Activated CD8-positive, alpha-beta memory T cell treated with anti-CD3 and anti-CD28 coated beads for 1 hour (primary cell): ENCODE measurements at places on chromosomes 5 and 9.

GRCh38 chr9:117757561-117758190 is 53.5 kb downstream of the TLR4 start:
- no peak for DNase-seq

- DNase-seq = no peak
These were observed 156.4 kb upstream of the ADRA1B start for GRCh38 chr5:159759791-159760290.

- no peak for DNase-seq
These were observed 44.1 kb downstream of the SPARC start for GRCh38 chr5:151642472-151643140.

DNA sequence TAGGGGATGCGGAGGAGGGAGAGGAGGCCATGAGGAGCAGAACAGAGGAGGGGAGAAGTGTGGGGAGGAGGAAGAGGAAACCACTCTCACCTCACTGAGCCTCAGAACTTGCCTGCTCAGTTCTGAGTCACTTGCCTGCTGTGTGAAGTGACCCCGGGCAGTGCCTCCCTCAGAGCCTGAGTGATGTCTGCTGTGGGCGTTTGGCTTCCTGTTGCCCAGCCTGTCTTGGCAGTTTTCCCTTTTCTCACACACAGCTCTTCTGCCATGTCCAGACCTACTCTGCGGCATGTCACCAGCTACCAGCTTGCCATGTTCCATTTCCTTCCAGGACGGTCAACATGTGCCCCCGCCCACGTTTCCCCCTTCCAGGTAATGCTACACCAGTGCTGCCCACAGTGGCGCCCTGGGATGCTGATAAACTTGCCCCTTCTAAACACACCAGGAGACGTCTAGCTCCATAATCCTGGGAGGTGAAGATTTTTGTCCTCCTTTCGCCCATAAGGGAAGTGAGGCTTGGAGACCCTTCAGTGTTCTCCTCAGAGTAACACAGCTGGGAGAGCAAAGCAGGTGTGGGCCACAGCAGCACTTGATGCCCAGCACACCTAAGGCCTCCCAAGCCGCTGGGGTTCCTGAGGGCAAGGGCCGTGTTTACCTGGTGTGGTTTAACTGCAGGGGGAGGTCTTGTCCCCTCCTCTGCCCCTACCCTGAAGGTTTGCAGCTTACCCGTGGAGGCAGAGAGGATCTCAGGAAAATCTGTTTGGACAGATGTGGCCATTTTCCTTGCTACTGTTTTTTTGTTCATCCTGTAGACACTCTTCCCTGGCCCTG is 63.8 kb upstream of the RNF130 start:
- DNase-seq = no peak

DNA sequence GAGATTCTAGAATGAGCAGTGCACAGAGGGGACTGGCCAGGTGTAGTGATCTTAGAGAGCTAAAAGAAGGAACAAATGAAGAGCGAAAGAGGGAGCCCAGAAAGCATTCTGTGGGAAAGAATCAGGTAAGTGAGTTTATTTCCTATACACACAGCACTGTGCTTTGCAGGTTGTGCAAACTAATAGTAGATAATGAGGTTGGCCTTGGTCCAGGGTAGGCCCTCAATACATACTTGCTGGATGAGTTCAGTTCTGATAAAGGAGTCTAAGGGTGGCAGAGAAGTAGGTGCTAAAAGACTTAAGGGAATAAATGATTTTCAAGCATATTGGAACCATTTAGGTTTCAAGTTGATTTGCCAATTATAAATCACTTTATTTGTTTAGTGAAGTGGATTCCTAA is 122.0 kb downstream of the NPR3 start:
- DNase-seq = no peak

GRCh38 chr9:17589771-17590170 is 10.9 kb downstream of the SH3GL2 start:
- DNase-seq = no peak

DNA sequence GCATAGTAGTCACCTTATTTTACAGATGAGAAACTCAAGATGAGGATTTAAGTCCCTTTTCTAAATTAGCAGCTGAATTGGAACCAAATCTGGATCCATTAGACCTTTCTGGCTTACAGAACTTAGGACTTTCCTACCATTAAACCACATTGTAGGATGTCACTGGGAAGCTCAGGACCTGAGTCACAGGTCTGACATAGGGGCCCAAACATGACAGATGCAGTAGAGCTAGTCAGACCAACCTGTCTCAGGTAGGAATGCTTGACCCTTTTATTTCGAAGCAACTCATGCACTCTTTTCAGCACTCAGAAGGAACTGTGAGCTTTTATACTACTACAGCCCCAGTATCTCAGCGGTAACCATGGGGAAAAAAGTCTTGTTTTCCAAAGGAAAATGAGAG is 2.6 kb downstream of the RAB24 start:
- no peak for DNase-seq

GRCh38 chr5:151357792-151358191 is 10.4 kb upstream of the SLC36A2 start:
- no peak for DNase-seq

DNA sequence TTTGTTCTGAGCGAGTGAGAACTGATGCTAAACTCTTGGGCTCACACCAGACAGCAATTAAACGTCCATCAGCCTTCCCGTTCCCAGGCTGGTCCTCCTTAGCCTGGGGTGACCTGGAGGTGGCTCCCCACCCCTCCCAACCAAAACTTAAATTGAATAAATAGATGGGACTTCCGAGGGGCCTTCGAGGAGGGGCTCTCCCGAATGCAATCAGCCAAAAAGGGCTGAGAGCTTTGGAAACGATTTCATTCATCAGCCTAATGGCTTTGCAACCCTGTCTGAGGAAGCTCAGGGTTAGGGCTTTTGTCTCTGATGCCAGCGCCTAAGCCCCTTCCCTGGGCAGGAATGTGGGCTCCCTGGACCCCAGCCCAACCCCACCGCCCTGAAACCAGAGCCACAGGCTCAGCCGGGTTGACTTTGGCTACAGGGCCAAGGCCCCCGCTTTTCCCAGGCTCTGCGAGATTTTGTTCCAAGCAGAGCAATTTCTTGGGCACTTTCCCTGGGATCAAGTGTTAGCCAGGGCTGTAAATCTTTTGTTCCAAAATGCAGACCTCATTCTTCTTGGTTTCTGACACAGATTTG is 29.2 kb downstream of the LHX3 start:
- DNase-seq = no peak

DNA sequence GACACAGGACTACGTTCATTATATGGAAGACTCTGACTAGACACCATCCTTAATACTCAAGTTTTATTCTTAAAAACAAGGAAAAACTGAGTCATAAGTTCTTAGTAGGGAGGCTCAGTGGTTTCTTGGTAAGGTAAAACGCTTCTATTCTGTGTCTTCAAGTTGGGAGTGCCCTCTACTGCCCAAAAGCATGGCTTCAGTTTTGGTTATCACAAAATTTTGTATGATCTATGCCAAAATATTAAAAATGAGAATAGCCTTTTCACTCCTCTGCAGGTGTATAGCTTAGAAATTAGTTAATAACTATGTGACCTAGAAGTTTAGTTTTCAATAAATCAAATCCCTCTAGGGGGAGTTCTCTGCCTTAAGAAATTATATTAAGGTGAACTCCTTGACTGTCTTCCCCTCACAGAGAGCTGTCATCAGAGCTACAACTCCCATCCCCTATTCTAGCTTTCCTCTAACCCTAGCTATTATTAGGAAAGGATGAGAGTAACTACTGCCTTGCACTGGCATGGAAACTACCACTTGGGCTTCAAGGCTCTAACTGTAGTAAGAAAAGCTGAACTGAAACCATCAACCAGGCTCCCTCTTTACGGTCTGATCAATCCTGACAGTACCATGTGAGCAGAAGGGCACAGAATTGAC is 189.7 kb downstream of the GNAQ start:
- DNase-seq = no peak

DNA sequence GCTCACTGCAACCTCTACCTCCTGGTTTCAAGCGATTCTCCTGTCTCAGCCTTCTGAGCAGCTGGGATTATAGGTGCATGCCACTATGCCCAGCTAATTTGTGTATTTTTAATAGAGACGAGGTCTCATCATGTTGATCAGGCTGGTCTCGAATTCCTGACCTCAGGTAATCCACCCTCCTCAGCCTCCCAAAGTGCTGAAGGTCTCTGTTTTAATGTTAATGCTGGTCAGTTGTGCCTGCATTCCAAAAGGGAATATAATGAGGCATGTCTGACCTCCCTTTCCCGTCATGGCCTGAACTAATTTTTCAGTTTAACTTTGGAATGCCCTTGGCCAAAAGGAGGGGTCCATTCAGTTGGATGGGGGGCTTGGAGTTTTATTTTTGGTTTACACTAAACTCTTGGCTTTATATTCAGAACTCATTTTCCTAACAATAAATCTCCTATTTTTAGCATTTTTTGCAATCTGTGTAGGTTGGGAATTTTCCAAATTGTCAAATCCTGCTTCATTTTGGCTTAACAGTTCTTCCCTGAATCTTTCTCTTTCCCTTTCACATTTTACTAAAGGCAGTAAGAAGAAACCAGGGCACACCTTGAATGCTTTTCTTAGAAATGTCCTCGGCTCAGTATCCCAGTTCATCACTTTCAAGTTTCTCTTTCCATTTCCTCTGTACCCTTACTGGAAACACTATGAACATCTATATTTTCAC is 1175.5 kb downstream of the MAT2B start:
- DNase-seq = no peak

- DNase-seq = no peak
These were observed at the start of gene SLC1A3 for GRCh38 chr5:36606428-36607113. SLC1A3 (plus strand) TSS chr5:36606606; CDS start chr5:36608424, 1,818 bp downstream.

DNA sequence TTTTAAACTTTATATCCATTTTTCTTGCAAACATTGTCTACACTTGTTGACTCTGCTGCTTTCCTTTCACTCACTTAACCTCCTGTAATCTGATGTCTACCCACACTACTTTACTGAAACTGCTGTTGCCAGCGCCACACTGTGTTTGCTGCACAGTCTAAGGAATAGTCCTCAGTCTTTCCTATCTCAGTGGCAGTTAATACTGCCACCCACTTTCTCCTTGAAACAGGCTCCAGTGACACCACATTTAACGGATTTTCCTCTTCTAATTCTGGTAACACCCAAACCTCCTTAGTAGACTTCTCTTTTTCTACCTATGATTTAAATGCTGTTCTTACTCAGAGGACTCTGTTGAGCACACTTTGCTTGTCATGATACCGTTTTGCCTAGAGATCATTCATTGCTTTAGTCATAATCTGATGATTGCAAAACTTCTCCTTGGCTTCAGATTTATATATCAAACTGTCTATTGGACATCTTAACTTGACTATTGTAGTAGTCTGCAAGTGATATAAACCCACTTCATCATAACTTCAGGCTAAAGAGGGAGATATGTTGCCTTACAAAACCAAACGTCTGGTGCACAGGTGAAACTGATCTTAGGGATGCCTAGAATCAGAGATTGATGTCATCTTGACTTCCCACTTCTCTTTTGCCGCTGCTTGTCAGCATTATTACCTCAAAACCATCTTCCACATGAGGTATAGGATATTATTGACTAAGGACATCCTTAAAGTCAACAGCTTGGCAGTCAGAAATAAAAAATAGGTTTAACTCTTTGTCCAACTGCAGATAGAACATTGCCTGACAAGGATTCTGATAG is 94.1 kb downstream of the CDC42SE2 start:
- no peak for DNase-seq

GRCh38 chr5:44807269-44807668 is 1.5 kb upstream of the MRPS30 start:
- no peak for DNase-seq

DNA sequence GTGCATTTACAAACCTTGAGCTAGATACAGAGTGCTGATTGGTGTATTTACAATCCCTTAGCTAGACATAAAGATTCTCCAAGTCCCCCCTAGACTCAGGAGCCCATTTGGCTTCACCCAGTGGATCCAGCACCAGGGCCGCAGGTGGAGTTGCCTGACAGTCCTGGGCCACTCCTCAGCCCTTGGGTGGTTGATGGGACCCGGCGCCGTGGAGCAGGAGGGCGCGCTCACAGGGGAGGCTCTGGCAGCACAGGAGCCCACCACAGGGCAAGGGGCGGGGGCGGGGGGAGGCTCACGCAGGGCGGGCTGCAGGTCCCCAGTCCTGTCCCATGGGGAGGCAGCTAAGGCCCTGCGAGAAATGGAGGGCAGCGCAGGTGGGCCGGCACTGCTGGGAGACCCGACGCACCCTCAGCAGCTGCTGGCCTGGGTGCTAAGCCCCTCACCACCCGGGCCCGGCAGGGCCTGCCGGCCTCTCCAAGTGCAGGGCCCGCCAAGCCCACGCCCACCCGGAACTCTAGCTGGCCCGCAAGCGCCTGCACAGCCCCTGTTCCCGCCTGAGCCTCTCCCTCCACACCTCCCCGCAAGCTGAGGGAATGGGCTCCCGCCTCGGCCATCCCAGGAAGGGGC is 613.5 kb downstream of the TLE4 start:
- DNase-seq = no peak

GRCh38 chr9:114756920-114757319 is 48.9 kb downstream of the TNFSF15 start:
- DNase-seq = no peak

GRCh38 chr5:1409381-1410110 is 35.7 kb downstream of the SLC6A3 start:
- DNase-seq = no peak

DNA sequence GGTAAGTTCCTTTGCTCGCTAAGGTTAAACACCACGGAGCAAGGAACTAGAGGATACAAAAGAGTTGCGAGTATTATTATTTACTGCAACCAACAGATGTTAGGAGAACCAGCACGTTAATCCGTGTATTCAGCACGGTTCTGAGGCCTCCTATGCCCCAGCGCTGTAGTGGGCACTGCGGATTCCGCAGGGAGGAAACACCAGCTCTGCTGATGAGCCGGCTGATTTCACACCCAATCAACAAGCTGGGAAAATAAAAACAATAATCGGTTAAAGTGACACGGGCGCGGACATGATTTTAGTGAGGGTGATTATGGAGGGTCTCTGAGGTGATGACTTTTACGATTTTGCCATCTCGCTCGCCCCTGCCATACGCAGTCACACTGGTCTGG is 702 bp upstream of the PRELID2 start:
- DNase-seq = no peak

DNA sequence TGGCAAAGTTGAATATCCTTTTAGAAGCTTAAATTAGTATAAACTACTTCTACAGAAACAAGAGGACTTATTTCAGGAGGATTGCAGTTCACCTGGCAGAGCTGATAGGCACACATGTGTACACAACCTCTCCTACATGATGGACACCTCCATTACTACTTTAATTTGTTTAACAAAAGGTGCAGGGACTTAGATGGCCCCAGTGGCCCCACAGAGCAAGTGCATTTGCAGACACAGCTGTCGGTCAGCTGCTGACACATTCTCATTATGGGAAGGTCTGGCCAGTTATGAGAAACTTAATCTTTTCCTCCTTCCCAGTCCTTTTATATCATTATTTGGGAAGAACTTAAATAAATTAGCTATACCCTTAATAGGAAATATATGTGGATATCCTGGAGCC is 28.3 kb downstream of the TDRD7 start:
- no peak for DNase-seq
